B cell (primary cell): ENCODE measurements at places on chromosomes 7 and 10.

DNA sequence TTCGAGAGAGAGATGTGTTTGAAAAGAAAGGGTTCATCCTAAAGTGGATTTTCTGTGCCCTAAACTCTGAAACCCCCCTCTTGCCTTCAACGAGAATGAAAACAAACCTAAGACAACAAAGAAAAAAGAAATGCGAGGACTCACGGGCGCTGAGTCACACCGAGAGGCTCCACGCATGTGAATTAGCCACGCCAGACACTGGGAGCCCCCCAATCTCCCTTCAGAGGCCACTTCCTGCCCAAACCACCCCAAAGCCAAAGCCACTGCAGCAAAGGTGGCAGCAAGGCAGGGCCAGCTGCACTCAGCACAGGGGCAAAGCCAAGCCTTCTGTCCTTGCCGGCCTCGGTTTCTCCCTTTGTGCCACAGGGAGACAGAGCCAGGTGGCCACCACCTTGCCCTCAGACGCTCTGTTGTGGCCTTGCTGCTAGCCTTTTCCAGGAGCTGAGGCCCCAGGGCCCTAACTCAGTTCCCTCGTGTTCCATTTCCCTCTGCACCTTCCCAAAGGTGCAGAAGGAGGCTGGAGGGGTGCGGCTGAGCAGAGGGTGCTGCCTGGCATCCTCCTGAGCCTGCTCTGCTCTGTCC lies 93.3 kb downstream of the FAM53B start:
- peaks cover 96% of the 10 kb centered on the region for H3K4me1 ChIP-seq
- H3K27me3 ChIP-seq = no peaks in the 10 kb centered on the region
- DNase-seq = no peak
- H3K27ac ChIP-seq = peak overlapping the region; percentile 57
- peaks cover 65% of the 10 kb centered on the region for H3K36me3 ChIP-seq

DNA sequence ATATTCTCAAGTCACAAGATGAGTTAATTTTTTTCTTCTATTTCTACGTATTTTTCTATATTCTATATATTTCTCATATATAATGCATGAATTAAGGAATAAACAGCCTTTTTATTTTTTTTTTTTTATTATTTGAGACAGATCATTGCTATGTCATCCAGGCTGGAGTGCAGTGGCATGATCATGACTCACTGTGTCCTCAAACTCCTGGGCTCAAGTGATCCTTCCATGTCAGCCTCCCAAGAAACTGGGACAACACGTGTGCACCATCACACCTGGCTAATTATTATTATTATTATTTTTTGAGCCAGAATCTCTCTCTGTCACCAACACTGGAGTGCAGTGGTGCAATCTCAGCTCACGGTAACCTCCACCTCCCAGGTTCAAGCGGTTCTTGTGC lies 1.5 kb downstream of the CLDN12 start:
- H3K36me3 ChIP-seq = no peaks in the 10 kb centered on the region
- peaks cover 5% of the 10 kb centered on the region for H3K4me1 ChIP-seq
- H3K27ac ChIP-seq = no peak overlapping the region
- no peak for DNase-seq
- H3K27me3 ChIP-seq = no peaks in the 10 kb centered on the region
- H3K4me3 ChIP-seq = no peak overlapping the region

DNA sequence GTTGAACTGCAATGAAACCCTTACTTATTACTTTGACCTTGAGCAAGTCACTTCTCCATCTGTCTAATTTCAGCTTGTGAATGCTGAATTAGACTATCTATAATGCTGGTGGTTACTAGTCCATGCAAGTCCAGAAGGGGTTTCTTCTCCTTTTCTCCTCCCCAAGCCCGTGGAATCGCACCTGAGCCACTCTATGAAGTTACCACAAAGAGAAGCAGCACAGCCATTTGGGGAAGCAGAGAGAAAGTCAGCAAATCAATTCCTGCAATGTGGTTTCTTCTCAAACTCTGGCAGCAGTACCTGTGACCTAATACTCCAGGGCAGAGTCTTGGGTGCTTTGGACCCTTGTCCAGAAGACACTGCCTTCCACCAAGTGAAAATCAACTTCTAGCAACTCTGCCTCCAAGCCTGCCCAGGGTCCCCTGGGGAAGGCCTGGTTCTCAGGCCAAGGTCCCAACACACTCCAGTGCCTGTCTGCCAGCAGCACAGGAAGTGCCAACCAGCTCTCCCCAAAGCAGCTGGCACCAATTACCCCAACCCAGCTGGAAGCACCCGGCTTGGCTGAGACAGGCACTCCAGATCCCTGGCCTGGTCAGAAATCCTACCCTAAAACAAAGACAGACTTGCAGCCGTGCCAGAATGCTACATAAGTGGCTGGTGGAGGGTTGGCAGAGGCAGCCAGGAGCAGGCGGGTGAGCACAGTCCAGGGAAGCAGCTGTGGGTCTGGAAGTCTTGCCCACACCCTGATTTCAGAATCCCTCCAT lies 200.3 kb downstream of the LSM5 start:
- DNase-seq = no peak
- no peaks in the 10 kb centered on the region for H3K36me3 ChIP-seq
- no peak overlapping the region for H3K27ac ChIP-seq
- H3K4me1 ChIP-seq = no peaks in the 10 kb centered on the region

- peak; percentile 62 for DNase-seq
- no peak overlapping the region for H3K27ac ChIP-seq
- no peak overlapping the region for H3K4me3 ChIP-seq
- H3K36me3 ChIP-seq = no peaks in the 10 kb centered on the region
These were observed 138.1 kb upstream of the CHST15 start for GRCh38 chr10:124231168-124232155.

- H3K27me3 ChIP-seq = no peaks in the 10 kb centered on the region
- H3K36me3 ChIP-seq = no peaks in the 10 kb centered on the region
- DNase-seq = no peak
- no peak overlapping the region for H3K27ac ChIP-seq
- peaks cover 6% of the 10 kb centered on the region for H3K4me1 ChIP-seq
- no peak overlapping the region for H3K4me3 ChIP-seq
These were observed 46.1 kb downstream of the PROSER2 start for GRCh38 chr10:11869219-11869618.

DNA sequence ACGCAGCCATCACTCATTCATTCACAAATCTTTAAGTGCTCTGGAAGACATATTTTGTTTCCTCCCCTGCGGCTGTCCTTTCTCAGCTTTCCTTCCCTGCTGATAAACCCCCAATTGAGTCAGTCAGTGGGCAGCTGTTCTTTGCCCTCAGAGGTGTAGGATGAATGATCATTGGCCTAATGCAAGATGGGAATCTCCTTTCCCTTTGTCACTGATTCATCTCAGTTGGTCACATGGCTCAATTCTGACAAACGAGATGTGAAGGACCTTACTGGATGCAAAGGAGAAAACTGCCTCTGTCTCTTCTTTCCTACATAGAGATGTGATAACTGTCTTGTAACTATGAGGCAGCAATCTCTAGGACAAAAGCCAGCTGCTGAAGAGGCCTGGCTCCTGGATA lies 44.6 kb downstream of the COL28A1 start:
- H3K36me3 ChIP-seq = no peaks in the 10 kb centered on the region
- peaks cover 22% of the 10 kb centered on the region for H3K4me1 ChIP-seq
- no peak overlapping the region for H3K27ac ChIP-seq
- DNase-seq = no peak

DNA sequence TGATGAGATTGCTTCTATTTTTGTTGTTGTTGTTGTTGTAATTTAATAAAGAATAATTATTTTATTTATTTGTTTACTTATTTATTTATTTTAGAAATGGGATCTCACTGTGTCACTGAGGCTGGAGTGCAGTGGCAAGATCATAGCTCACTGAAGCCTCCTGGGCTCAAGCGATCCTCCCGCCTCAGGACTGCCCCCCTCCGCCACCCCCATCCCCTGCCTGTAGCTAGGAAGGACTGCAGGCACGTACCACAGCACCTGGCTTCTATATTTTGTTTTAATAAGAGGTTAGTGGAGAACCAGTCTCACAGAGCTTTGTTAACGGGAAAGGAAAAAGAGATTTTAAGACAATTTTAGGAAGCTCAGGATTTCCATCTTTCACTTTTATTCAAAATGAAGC lies 19.5 kb upstream of the SMC3 start:
- peaks cover 3% of the 10 kb centered on the region for H3K27me3 ChIP-seq
- H3K4me1 ChIP-seq = no peaks in the 10 kb centered on the region
- DNase-seq = no peak
- no peak overlapping the region for H3K27ac ChIP-seq
- H3K36me3 ChIP-seq = no peaks in the 10 kb centered on the region
- H3K4me3 ChIP-seq = no peak overlapping the region

- no peaks in the 10 kb centered on the region for H3K27me3 ChIP-seq
- peak; percentile 56 for DNase-seq
- H3K36me3 ChIP-seq = no peaks in the 10 kb centered on the region
- H3K4me1 ChIP-seq = peaks cover 5% of the 10 kb centered on the region
These were observed 40.1 kb downstream of the TET1 start for GRCh38 chr10:68600041-68600778.

GRCh38 chr10:58409956-58410610 lies 24.9 kb downstream of the TFAM start:
- no peak overlapping the region for H3K27ac ChIP-seq
- no peaks in the 10 kb centered on the region for H3K4me1 ChIP-seq
- DNase-seq = no peak
- no peak overlapping the region for H3K4me3 ChIP-seq
- H3K36me3 ChIP-seq = no peaks in the 10 kb centered on the region

GRCh38 chr7:156080596-156080995 lies 268.3 kb upstream of the SHH start:
- no peaks in the 10 kb centered on the region for H3K36me3 ChIP-seq
- H3K4me1 ChIP-seq = no peaks in the 10 kb centered on the region
- H3K4me3 ChIP-seq = no peak overlapping the region
- no peak overlapping the region for H3K27ac ChIP-seq
- no peak for DNase-seq

GRCh38 chr7:69596723-69597277 lies 1.5 kb upstream of the AUTS2 start:
- peaks cover 3% of the 10 kb centered on the region for H3K27me3 ChIP-seq
- H3K27ac ChIP-seq = peak overlapping the region; percentile 59
- no peak for DNase-seq
- no peaks in the 10 kb centered on the region for H3K36me3 ChIP-seq
- H3K4me1 ChIP-seq = peaks cover 12% of the 10 kb centered on the region
- H3K4me3 ChIP-seq = peak overlapping the region; percentile 65

- H3K4me3 ChIP-seq = no peak overlapping the region
These were observed 21.0 kb upstream of the TSPAN33 start for GRCh38 chr7:129123510-129123857.

DNA sequence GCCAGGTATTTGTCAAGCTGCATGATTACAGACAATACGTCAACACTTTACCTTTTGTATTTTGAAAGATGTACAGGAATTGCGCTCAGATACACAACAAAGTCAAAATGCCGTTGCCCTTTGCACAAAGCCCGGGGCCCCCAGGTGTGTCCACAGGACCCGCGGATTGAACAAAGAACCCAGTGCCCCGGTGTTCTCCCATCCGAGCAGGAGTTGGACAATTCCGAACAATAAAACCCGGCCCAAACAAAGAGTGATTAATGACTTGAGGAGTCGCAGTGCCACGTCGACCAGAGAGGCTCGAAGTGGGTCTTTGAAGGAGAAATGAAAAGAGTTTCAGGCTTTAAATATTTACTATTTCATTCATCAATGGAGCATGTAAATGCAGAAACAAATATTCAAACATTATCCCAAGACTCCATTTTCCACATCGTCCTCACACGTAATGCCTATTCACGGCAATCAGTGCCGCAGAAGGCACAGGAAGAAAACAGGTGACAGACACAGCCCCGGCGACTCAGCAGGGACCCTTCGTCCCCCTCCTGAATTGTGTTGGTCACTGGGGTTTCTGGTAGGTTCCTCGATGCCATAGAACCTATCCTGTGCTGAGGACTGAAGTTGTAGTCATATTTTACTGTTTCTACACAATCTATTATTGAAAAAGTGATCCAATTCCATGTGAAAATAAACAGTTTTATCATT lies 70.9 kb upstream of the MGMT start:
- no peaks in the 10 kb centered on the region for H3K27me3 ChIP-seq
- H3K36me3 ChIP-seq = no peaks in the 10 kb centered on the region
- H3K27ac ChIP-seq = no peak overlapping the region
- DNase-seq = no peak
- H3K4me3 ChIP-seq = no peak overlapping the region

DNA sequence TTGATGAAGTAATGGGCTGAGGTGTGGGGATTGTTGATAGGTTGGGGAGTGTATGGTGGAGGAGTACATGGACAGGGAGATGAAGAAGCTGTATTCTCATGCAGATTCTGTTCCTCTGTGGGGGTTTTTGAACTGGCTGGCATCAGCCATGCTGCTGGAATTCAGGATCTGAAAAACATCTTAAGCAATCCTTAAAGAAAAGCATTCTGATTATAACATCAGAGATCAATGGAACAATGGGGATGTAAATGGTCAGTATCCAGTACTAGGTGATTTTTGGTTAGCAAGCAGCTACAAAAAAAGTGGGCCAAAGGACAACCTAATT lies 247.5 kb upstream of the GALNT17 start:
- no peak overlapping the region for H3K4me3 ChIP-seq
- H3K27me3 ChIP-seq = no peaks in the 10 kb centered on the region
- no peak overlapping the region for H3K27ac ChIP-seq

GRCh38 chr7:7188091-7188490 lies 5.7 kb downstream of the C1GALT1 start:
- H3K27ac ChIP-seq = peak overlapping the region; percentile 50
- H3K4me1 ChIP-seq = peaks cover 18% of the 10 kb centered on the region
- H3K27me3 ChIP-seq = no peaks in the 10 kb centered on the region
- H3K36me3 ChIP-seq = peaks cover 14% of the 10 kb centered on the region
- H3K4me3 ChIP-seq = no peak overlapping the region
